Stimulated activated CD8-positive, alpha-beta memory T cell treated with anti-CD3 and anti-CD28 coated beads, Interleukin-7, amount 100 ng/mL, for 4 hours (primary cell): ENCODE measurements at places on chromosomes 6 and 20.

- DNase-seq, result no peak
These were observed 21.2 kb downstream of the KIF25 start for GRCh38 chr6:168018664-168019063.

GRCh38 chr6:15879371-15880261, 216.8 kb upstream of the DTNBP1 start:
- DNase-seq, result no peak

DNA sequence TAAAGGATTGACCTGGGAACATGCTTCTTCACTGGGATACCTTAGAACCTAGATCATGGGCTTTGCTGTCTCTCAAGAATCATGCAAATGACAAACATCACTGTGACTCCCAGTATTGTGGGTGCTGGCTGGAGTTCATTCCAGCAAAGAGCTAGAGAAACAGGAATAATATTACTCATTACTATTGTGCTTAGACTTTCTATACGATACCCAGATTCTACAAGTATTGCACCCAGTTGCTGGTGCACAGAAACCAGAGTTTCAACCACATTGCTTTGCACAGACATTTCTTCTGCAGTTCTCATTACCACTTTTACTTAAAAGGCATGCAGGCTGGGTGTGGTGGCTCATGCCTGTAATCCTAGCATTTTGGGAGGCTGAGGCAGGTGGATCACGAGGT, 220.4 kb upstream of the ZNF217 start:
- DNase-seq, result no peak

DNA sequence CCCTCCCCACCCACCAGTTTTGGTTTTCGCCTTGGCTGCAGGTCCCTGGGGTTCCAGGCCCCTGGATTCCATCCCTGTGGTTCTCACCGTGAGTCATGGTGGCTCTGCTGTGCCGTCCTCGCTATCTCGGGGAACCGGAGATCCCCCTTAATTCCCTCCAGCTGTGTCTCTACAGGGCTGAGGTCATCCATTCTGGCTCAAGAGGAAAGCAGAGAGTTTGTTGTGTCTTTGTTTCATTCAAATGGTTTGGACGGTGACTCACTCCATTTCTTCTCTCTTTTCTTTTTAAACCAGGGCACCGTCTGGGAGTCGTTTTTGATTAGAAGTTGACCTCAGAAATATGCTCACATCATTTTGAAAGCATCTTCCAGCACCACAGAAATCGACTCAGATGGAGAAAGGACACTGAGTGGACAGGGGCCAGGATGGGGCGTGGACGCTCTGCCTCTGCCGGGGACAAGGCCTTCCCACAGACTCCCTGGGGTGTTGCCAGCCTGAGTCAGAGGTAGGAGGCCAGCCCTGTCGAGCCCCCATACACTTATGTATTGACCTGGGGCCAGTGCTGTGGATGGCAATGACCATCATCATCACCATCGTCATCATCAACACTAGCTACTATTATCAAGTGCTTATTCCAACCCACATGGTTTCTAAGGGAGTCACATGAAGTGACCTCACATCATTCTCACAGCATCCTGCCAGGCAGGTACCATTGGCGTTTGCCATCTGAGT, 176.2 kb downstream of the NFATC2 start:
- DNase-seq, result no peak

DNA sequence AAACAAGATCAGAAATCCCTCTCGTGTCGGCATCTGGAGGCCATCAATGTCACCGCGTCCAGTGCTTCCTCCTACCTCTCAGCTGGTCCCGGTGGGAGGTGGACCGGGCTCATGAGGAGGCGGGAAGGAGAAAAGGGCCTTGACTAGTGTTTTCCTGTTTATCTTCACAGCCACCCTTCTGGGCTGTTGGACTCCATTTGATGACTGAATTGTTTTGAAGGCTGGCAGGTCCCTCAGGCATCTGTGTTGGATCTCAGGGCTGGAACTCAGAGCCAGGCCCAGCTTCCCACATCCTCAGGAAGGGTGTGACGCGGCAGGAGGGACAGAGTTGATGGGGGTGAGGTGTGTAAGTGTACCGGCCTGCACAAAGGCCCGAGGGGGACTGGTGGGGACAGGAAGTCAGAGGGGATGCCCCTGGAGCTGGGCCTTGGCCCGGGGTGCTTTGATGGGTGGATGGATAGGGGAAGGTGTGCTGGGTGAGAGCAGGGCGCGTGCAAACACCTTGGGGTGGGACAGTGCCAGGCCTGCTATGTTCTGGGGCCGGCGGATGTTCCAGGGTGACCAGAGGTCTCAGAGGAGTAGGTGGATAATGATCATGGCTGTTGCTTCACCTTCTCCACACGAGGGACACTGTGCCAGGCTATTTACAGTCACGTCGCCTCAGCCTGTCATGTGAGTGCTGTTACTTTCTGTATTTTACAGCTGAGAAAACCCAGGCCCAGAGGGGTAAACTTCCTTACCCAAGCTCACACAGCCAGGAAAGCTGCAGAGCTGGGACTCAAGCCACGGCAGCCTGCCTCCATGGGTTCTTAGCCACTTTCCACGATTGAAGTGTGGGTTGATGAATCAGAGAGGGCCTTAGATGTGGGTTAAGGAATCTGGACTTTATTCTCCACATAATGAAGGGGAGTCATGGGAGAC, 17.9 kb upstream of the CHMP4B start:
- no peak for DNase-seq

DNA sequence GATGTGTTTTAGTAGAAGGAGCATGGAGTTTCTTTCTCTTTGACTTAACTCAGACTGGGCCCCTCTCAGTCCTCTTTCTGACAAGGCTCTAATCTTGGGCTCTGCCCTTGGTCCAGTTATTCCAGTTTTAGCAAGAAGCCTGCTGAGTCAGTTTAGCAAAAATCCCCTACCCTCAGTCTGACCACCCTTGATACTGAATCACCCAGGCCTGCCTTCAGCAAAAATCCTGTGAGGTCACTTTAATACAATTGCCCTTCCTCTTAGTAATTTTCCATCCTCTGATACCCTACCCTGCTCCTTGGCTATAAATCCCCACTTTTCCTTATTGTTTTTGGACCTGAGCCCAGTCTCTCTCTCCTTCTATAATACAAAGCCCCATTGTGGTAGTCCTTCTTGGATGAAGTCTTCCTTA, 326.7 kb upstream of the NOX3 start:
- no peak for DNase-seq

DNA sequence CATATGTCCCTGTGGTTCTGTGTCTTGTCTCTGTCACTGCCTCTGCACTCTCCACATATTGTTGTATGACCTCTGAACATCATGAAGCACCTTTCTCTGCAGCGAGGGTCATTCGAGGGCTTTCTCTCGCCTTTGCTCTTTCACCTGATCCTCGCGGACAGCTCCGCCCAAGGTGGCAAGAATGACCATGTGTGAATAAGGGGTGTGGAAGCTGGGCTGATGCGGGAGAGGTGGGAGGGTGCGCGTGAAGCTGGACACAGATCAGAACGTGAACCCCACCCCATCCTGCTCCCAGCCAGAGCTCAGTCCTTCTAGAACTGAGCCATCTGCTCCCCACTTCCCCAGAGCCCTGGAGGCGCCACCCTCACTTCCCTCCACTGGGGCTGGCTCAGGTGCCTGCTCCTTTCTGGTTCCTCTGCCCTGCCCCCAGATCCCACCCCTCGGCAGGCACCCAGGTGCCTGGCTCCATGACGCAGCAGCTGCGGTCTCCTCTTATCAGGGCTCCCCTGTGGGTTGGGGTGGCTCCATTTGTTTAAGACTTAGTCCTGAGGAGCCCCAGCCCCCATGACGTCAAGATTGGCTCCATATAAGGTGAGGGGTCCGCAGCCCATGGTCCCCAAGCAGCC, at the start of gene MUCL3:
MUCL3 (plus strand) TSS at position 613 of the 626 bp plus-strand sequence. CDS start 27 bp downstream, outside the sequence.
- no peak for DNase-seq

DNA sequence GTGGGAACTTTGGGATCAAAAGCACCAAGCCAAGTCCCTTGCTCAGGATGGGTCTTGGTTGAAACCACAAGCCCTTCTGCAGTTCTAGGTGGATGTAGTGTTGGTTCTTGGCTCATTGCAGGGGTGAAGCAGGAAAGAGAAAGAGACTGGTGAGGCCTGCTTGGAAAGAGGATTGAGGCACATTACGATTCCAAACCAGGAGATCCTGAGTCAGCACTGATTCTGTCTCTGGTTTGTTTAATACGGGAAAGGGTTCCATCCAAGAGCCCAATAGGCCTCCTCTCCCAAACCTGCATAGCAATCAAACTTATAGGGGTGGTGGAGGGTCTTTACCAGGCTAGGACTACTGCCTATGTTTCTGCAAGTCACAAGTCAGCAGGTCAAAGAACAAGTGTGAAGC, 24.3 kb downstream of the NSFL1C start:
- DNase-seq, result no peak

DNA sequence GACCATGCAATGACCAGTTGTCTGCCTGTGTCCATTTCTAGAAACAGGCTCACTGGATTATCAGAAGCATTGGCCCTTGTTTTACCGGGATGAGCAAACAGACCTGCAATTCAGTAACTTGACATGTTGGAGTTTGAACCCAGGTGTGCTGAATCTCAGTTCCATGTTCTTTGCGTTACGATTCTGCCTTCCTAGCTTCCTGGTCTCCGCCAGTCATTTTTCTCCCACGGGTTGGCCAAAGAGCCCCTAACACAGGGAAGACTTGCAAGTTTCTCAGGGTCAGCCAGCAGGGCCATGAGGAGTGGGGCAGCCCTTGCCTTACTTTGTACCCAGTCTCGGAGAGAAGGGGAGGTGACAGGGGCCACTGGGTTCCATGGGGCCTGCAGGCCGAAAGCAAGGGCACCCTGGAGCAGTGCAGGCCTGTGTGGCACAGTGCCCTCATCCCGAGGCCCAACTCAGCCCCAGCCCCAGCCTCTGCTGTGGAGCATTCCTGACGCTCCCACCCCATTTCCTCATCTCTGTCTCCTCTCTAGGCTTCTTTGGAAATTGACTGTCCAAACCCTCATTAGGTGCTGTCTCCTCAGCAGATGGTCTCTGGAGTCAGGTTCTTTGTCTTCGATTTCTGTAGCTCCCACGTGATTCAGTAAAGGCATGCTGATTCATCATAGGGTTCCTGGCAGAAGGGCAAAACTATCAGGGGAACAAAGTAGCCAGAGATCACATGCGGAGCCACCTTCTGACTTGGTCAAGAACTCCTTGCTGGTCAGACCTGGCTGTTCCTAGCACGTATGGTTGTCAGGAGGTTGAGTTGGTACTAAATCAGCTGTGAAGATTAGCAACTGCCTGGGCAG, 23.6 kb downstream of the CDS2 start:
- no peak for DNase-seq

GRCh38 chr6:157764178-157765068, 58.6 kb upstream of the SNX9 start:
- peak; percentile 81 for DNase-seq

DNA sequence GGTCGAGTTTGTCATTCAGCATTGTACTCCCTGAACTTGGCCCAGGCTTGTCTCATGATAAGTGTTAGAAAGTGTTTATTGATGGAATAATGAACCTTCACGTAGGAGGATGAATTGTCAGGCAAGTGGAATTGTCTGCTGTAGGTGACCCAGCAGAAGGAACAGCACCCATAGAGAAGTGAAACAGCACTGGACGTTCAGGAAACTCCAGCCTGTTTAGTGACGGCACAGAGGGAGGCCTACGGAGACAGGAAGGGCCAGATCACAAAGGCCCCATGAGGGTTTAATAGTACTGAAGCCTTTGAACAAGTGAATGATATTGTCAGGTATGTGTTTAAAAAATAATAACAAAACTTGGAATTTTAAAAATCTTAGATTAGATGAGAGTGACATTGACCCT, 2.9 kb downstream of the STX11 start:
- no peak for DNase-seq

- no peak for DNase-seq
These were observed 30.7 kb downstream of the PAK5 start for GRCh38 chr20:9808166-9808565.

- DNase-seq, result peak; percentile 34
These were observed 7.3 kb downstream of the DNTTIP1 start for GRCh38 chr20:45798935-45799642.

DNA sequence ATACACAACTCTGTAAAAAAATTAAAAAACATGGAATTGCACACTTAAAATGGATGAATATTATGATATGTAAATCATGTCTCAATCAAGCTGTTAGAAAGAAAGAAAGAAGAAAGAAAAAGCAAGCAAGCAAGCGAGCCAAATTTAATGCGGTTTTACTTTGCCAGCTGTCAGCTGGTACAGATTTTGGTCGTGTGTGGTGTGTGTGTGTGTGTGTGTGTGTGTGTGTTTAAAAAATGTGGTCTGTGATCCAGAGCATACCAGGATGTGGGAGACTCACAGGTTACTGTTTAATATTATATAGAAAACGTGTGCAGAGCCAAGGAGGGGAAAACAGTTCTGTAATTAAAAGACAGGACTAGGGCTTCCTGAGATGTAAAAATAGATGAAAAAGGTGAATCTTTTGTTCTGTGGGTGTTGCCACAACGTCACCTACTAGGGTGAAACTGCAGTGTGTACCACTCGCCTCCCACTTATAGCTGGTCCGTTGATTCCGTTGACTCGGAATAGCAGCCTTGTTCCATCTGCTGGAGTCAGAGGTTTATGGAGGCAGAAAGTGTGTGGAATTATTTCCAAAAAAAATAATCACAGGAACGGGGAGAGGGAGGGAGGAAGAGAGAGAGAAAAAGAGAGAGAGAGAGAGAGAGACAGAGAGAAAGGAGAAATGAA, 197.7 kb downstream of the BCAS1 start:
- no peak for DNase-seq

GRCh38 chr6:46323312-46323965, 152.7 kb upstream of the ENPP5 start:
- DNase-seq, result no peak

GRCh38 chr20:9963029-9963428, 71.8 kb upstream of the ANKEF1 start:
- no peak for DNase-seq

DNA sequence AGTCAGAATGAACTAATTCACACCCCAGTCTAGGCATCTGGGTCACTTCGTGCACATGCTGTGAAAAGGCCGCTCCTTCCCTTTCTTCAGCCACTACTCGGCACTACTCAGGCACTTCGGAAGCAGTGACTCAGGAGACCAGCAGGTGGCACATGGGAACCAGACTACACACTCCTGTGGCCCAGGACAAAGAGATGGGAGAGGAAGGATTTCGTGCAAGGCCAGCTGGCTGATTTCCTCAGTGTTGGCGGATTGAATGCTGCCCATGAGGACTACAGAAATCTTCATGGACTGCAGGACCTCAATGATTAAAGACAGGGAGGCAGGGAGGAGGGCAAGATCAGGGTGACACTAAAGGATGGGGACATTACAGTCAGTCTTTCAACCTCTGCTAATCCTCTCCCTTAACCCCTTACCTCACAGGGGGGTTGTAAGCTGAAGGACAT, 117.8 kb upstream of the SPACA1 start:
- DNase-seq, result peak; percentile 9
